CD4-positive, alpha-beta T cell treated with Interleukin-2 at 100 ng/mL for 4 hours (primary cell): ENCODE measurements at places on chromosomes 2 and 18.

- no peak for DNase-seq
Observed at GRCh38 chr2:156778916-156779315, 342.7 kb downstream of the GPD2 start.

GRCh38 chr2:69524799-69525198, 87.6 kb upstream of the NFU1 start:
- DNase-seq: no peak

DNA sequence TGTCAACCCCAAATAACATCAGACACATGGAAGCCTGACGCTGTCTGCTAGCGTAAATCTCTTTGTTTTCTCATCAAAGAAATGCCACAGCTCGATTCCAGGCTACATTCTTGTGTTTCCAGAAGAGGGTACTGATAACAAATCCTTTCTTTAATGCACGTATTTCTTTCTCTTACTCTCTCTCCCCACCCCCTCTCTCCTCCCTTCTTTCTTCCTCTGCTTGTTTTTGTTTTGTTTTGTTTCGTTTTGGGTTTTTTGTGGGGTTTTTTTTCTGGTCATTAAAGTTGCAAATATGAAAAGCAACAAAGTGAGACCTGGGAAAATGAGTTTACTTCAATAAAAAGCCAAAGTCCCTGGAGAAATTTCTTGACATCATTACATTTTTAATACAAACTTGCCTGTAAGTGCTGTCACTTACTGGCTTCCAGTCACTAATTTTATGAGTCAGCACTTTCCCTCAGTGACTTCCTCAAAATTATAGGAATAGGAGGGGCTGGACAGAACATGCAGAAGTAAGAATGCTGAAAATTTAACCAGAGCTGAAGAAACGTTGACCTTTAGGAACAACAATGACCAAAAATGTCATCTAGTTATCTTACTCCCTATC, 106.7 kb upstream of the NABP1 start:
- DNase-seq: peak; percentile 66

DNA sequence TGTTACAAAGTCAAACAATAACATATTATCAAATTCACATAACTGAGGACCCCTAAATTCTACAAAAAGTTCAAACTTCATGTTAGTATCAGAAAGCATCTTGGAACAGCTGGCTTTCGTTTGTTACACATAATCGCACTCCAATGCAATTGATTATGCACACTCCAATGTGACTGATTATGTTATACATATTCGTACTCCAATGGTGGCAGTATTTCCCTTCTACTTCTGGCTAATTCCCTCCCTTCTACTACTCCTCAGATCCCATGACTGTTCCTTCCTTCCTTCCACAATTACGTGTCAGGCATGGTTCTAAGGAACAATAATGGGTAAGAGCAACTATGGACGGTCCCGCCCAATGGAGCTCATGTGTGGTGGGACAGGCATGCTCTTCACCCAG, 137.1 kb upstream of the CCDC150 start:
- no peak for DNase-seq

GRCh38 chr2:233062451-233062850, 2.3 kb downstream of the INPP5D start:
- no peak for DNase-seq

- DNase-seq: peak; percentile 24
Observed at GRCh38 chr2:175187378-175187777, 5.9 kb upstream of the ATP5MC3 start.

- DNase-seq: no peak
Observed at GRCh38 chr18:63924551-63924950, 16.8 kb downstream of the SERPINB10 start.

GRCh38 chr18:10418836-10419235, 35.6 kb upstream of the APCDD1 start:
- DNase-seq: no peak

DNA sequence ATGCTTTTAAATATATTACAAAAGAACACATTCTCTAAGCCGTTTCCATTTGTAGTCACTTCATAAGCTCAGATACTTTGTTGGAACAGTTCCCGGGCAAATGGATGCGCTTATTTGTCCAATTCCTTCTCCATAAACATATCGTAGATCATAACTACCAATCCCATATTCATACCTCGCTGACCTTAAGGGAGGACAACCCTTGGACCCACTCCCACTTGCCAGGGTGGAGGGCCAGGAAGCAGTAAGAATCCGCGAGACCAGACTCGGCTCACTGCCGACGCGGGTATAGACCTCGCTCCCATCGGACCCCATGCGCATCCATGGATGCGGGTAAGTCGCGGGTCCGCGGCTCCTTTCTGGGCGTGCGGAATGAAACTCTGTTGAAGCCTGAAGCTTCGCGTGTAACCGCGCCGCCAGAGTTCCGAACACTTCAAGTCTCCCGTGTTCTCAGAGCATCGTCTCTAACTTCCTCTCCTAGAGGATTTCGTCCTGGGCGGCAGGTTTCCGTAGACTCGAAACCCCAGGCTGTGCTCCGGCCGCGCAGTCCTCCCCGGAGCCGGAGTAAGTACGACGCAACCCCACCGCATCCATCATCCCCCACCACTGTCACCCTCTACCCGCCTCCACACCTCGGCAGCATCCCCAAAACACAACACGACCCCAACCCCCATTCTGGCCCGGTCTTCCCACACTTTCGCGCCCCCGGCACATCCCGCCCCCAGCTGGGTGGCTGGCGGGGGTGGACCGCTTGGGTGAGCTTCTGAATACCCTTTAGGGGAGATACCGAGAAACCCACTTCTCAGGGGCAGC, 1.1 kb downstream of the DSC3 start:
- DNase-seq: no peak

GRCh38 chr2:188079196-188079595, 212.5 kb upstream of the GULP1 start:
- no peak for DNase-seq

DNA sequence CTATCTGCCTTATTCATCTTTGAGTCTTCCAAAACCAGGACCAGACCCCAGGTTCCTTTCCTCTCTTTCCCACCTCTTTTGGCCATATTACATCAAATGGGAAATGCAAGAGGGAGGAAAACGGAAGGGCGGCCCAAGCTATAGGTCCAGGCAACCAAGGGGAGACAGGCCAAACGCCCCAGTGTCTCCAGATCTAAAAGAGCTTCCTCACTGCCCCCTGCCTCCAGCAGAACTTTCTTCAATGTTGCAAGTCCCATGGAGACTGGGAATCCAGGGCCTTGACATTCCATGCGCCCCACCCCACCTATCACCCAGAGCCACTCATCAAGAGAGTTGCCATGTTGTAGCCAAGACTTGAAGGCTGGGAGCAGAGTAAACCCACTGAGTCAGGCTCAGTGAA, 15.4 kb downstream of the TNS1 start:
- DNase-seq: no peak

DNA sequence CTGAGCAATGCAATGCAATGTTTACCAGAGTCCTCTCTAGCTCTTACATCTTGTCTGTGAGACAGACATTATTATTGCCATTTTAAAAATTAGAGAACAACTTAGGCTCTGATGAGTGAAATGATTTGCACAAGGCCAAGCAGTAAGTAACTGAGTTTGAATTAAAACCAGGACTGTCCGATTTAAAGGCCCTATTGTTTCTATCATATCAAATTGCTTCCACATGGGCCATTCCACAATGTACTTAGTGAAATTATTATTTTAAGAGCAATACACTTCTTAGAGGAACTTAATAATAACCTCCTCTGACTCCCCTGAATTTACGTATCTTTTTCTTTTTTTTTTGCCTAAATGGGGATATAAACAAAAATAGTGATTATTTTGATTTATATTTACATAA, 64.6 kb downstream of the PLCL1 start:
- no peak for DNase-seq

DNA sequence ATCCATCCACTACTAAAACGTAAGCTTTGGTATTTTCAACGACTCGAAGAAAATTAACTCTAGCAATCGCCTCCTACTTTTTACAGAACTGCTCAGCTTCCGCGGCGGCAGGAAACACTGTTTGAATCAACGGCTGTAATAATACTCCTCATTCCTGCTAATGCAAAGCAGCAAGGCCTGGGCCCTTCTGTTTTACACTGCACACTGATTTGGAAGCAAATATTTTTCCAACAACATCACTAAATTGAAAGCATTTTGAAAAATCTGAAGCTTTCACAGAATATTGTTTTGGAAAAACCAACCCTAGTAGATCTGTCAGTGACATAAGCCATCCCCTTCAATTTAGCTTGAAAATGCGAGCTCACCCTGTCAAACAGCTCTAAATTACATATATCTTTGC, 261.2 kb downstream of the TXNL1 start:
- DNase-seq: no peak

GRCh38 chr2:127645395-127646291, at the start of gene GPR17:
Gene GPR17, plus strand, starts transcription at chr2:127646153. Its CDS starts 4,583 bp downstream, at chr2:127650736.
- no peak for DNase-seq

GRCh38 chr2:200185628-200186000, 120.9 kb upstream of the SPATS2L start:
- no peak for DNase-seq

DNA sequence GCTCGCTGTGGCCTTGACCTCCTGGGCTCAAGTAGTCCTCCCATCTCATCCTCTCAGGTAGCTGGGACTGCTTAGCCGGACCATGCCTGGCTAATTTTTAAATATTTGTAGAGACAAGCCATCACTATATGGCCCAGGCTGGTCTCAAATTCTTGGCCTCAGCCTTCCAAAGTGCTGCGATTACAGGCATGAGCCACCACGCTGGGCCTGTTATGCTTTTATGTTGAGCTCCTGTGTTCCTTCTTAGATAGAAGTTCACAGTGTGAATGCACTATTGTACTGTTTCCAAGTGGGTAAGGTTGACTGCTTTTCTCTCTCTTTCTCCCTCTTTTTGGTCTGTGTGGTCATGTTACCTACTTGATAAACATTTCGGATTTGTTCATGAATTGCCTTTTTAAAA, 61.9 kb downstream of the SMCHD1 start:
- DNase-seq: no peak

GRCh38 chr2:174325373-174326160, 9.2 kb upstream of the SP9 start:
- DNase-seq: no peak

DNA sequence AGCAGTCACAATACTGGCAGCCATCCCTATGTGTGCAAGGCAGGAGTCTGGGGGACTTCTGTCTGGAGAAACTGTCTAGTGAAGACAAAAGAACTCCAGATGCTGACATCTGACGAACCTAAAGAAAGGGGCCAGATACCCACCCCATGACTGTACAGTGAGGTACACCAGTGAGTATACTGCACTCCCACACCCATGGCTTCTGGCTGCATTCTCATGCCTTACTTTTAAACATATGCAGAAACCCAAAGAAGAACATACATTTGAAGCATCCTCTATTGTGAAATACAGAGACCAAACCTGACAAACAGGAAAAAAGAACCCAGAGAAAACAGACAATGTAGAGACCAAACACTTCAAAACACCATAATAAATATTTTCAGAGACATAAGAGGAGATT, 102.2 kb downstream of the ACTR3 start:
- DNase-seq: no peak

GRCh38 chr2:212997526-212998020, 153.8 kb downstream of the IKZF2 start:
- DNase-seq: no peak

GRCh38 chr18:48136051-48136826, 205.8 kb upstream of the SMAD2 start:
- no peak for DNase-seq

- no peak for DNase-seq
Observed at GRCh38 chr2:121640380-121641316, 8.6 kb downstream of the CLASP1 start.

- DNase-seq: no peak
Observed at GRCh38 chr2:237879991-237880560, 20.7 kb downstream of the RAMP1 start.

GRCh38 chr18:70329071-70329470, 40.2 kb downstream of the SOCS6 start:
- no peak for DNase-seq

DNA sequence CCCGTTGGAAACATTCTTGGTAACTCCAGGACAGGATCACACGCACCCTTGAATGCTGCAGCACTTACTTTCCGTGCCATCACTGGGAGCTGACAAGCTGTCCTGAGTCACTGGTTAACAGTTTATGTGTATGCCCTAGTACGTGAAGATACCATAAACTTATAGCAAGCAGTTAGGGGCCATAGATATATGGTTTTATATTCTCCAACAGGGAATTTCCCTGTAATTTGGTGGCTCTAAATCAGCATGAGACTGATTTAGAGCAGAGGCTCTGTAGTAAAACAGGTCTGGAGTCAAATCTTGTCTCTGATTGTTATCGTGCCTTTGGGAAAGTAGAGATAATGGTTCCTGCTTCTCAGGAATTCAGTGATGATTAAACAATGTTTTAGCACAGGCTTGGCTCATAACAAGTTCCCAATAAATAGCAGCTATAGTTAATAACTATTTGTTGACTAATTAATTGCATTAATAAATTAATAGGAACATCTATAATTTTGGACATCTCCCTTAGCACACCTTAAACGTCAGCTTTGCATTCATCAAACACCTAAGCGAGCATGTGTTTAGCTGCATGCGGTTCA, 215.2 kb downstream of the VAPA start:
- DNase-seq: no peak

DNA sequence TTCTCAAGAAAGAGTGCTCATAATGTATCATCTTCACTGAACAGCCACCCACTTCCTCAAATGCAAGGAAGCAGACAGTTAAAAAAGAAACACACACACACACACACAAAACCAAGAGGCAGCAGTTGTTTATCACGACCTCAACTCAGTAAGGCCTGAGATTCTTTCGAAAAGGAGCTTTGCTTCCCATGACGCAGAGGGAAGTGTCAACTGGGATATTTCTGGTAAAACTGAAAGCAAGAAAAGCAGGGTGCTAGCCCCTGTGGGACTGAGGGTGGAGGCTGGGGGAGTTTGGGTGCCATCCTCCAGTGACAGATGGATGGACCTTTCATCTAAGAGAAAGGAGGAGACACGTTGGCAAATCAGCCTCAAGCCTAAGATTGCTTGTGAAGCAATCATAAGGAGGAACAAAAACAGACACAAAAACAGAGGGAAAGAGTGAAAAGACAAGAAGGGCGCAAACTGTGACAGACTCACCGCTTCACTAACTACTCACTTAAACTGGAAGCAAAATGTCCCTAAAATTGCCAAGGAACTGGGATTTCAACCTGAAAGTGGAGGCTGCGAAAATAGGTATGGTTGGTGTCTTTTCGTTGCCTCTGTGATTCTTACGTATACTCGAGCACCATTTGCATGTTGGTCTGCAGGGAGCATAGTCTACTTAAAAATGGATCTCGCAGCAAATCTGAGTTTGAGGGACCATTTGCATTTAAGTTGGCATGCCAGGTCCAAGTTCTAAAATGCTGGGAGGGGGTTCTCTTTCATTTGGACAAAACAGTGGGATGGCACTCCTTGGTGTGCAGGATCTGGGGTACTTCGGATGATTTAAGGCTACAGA, at the start of gene ARHGAP25:
TSS of gene ARHGAP25 (plus strand) at position 124 of the 838 bp plus-strand sequence. CDS start at position 513, 389 bp downstream.
- DNase-seq: peak; percentile 75

DNA sequence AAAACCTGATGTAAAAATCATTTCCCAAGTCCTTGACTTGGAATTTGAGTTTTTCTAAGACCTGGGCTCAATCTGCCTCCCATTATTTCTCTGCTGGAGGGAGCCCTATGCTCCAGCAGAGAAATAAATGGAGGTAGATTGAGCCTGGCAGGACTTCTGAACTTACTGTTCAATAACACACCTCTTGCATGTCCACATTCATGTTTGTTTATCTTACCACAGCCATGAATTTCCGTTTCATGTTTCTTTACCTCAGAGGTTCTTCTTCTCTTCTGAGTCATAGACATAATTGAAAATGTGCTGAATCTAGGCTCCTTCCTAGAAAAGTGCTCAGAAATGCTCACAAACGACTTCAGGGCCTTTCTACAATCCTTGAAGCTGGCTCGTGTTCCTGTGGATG, 170.8 kb downstream of the PMAIP1 start:
- no peak for DNase-seq

- no peak for DNase-seq
Observed at GRCh38 chr18:14943967-14944636, 196.1 kb downstream of the ANKRD30B start.
